ENCODE measurements at places on chromosomes 4 and X.

GRCh38 chr4:7742807-7743280 is 196.8 kb downstream of the AFAP1 start:
- no peak for DNase-seq

- no peak for DNase-seq
These were observed 51.0 kb downstream of the GUCY1B1 start for GRCh38 chr4:155809835-155810234.

DNA sequence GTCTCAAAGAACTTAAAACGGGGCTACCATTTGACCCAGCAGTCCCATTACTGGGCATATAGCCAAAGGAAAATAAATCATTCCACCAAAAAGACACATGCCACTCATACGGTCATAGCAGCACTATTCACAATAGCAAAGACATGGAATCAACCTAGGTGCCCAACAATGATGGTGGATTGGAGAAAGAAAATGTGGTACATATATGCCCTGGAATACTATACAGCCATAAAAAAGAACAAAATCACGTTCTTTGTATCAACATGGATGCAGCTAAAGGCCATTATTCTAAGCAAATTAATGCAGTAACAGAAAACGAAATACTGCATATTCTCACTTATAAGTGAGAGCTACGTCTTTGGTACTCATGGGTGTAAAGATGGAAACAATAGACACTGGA is 138.1 kb upstream of the NEIL3 start:
- DNase-seq = no peak

GRCh38 chr4:173924561-173924960 is 358.9 kb downstream of the FBXO8 start:
- DNase-seq = no peak
